ENCODE measurements at places on chromosomes 2 and 18. TPM values are rescaled to one million over a fixed set of nuclear protein-coding genes. Genes with fewer than 3 reads are reported as not detected.

Gene SGPP2
- 9.7 TPM for total RNA-seq

DNA sequence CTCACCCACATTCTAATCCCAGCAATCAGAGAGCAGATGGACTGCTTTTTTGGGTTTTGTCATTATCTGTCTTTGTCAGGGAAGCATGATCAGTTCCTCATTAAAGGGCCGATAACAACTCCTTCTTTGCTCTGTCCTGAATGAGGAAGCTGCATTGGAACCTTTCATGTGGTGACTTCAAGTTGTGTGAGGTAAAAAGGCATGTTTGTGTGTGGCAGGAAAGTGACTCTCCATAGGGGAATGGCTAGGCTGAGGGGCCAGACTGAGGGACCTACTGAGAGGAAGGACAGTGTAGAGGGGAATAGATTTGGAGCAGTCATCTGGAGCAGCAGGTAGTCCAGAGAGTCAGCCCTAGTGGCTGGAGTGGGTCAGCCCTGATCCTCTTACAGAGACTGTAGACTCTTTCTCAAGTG lies 23.6 kb upstream of the LRRTM1 start:
- no peak for DNase-seq

Gene CABYR
- total RNA-seq, result 0.90 TPM

GRCh38 chr2:96817882-96818281 lies 1.8 kb downstream of the CNNM3 start:
- DNase-seq, result no peak

DNA sequence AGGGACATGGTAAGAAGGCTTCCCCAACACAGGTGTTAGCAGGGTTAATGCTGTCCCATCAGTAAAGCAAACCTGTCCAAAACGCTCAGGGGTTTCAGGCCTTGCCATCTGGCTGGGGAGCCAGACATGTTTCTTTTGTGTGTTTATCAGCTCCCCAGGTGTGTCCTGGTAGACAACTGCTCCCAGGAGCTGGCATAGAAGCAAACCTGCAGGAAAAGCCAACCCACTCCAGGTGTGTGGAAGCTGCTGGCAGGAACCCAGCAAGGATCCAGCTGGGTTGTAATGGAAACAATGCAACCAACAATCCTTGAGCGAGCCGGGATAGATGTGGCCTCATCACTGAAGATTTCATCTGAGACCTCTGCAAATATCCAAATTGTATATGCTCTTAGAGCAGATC lies 123.1 kb downstream of the RAB3GAP1 start:
- DNase-seq, result no peak
